ENCODE measurements at places on chromosomes 2 and 18.
A peak's percentile ranks its signal among the peaks of the same experiment; 100 is the strongest.

DNA sequence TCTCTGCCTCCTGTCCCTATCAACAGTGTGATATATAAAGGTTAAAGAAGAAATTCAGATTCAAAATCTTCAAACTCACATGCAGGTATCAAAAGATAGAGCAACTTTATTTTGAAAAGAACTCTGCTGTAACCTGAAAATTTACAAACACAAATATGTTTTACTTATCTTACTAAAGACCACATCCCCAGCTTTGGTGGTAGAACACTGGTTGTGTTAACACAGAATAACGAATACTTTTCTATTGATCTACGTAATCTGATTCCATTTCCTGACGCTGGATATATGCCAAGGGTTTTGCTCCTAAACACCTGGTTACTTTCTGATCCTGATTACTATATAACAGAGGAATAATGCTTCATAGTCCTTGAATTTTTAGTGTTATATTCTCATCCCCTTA, 23.1 kb upstream of the SLC39A10 start:
- no peak for DNase-seq

DNA sequence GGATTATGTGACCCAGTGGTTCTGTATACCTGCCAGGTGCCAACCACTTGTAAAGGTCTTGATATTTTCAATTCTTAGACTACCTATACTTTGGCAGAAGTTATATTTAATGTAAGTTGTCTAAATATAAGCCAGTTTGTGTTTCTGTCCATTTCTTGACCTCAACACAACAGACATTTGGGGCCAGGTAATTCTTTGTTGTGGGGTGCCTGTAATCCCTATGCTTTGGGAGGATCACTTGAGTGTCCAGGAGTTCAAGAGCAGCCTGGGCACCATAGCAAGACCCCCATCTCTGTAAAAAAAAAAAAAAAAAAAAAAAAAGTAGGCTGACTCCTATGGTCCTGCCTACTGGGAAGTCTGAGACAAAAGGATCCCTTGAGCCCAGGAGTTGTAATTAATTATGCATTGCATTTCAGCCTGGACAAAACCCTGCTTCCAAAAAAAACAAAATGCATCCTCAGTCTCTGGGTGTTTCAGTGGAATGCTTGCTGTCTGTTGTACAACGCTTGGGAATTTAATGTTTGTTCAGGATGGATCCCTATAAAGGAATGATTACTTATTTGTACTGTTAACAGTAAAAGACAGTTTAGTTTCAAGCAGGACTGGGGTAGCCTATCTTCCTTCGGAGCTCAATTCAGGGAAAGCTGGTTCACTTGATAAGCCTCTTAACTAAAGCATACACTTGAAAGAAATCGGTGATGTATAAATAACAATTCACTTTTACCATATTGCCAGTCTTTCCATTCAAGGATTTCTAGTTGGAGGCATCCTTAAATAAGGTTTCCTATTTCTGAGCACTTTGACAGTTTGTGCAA, 3.4 kb downstream of the RPS27A start:
- DNase-seq, result no peak

GRCh38 chr2:197035002-197035401, 108.5 kb upstream of the PGAP1 start:
- DNase-seq, result no peak

GRCh38 chr2:170157025-170157684, 20.8 kb upstream of the MYO3B start:
- no peak for DNase-seq

DNA sequence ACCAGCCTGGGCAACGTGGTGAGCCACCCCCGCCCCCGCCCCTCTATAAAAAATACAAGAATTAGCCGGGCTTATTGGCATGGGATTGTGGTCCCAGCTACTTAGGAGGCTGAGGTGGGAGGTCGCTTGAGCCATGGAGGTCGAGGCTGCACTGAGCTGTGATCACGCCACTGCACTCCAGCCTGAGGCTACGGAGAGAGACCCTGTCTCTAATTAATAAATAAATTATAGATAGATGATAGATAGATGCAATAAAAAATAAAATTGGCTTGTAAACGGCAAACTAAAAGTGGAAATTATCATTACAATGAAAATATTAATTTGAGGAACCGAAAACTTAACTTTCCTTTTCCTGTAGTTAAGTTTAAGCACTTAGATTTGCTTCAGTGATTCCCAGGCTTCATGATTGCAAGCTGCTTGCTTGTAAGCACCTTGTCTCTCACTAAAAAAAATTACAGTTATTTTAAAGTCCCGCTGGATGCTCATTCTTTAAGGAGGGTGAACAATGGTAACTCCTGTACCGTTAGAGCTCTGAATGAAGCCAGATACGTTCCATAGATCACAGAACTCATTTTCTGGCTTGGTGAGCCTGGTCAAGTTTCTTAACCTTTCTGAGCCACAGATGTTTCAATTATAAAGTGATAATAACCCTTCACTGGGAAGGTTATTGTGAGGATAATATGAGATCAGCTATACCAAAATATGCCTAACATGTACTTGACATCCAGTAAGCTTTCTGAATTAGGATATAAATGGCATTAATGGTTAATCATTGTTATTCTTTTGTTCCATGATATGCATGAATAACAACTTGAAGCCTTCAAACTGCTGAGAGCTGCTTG, 9.3 kb upstream of the NARS1 start:
- no peak for DNase-seq

DNA sequence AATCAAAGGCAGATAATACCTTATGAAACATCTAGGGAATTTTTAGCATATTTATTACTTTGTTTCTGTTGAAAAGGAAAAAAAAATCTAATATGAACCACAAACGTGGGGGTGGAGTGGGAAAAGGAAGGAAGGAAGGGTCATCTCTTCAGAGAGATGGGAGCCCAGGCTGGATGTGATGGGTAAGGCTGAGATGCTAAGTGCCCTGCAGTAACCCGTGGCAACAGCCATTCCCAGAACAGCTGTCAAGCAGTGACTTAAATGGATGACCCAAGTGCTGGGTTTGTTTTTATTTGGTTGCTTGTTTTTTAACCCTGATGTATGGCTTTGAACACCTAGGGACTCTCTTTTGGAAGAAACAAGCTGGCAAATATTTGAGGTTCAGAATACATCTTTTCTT, 50.7 kb upstream of the KLF7 start:
- no peak for DNase-seq

DNA sequence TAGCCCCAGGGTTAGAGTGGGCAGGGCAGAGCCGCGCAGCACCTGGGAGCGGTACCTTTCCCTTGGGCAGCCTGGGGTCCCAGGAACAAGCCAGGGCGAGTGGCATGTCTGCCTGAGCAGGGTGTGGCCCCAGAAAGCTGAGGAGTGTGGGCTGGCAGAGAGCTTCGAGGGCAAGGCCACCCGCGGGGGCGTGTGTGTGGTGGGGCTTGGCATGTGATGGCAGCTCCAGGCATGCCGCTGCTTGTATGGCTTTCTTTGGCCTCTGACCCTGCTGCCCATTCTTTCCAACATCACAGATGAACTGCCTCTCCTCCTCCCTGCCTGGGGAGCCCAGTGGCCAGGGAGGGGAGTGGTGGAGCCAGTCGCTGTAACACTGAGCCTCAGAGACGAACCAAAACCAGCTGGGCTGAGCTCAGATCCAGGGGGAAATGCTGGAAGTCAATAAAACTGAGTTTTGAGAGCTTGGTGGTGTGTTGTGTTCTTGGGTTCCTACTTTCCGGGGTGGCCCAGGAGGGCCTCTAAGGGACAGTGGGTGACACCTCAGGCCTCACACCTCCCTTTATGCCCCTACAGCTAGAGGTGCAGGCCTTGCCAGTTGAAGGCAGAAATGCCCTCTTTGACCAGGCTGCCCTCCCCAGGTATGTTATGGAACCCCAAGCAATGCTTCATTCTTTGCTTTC, 7.4 kb downstream of the DNAJB2 start:
- no peak for DNase-seq

- no peak for DNase-seq
Measured at GRCh38 chr18:48994044-48994651, 43.4 kb upstream of the SMAD7 start.

GRCh38 chr2:229273723-229274338, 2.7 kb upstream of the PID1 start:
- DNase-seq, result peak; percentile 12

DNA sequence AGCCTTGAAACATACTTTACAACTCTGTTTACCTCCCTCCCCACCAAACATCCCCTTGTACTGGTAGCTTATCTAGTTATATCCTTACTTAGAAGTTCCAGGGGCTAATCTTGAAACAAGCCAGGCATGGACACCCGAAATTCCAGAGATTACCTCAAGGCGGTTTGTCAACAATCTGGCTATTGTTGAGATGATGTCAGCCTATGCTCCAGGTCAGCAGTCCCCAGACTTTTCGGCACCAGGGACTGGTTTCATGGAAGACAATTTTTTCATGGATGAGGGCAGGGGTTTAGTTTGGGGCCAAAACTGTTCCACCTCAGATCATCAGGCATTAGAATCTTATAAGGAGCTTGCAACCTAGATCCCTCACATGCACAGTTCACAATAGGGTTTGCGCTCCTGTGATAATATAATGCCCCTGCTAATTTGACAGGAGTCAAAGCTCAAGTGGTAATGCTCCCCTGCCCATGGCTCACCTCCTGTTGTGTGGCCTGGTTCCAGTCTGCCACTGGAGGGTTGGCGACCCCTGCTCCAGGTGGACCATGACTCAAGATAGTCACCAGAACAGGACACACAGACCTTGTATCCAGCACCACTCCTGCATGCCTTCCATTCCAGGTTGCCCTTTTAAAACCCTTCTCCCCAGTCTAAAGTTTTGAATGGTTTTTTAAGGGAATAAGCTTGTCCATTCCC, 171.2 kb downstream of the SPAG16 start:
- no peak for DNase-seq

DNA sequence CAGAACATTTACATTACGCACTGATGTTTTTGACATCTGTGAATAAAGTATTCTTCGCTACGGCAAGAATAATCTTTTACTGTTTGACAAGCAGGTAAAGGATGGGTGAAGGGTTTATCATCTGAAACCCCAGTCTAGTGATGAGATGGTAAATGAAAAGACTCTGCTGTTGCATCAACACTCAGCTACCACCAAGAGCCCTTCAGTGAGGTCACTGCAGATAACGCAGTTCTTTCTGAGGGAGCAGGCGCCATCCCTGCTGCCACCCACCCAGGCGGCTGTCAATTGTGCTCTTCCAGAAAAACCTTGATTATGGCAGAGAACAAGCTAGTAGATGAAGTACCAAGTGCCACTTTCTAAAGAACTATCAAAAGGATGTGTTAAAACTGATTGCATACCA, 58.7 kb downstream of the ABCG8 start:
- no peak for DNase-seq

GRCh38 chr2:173048522-173048896, 27.1 kb upstream of the MAP3K20 start:
- DNase-seq, result no peak

- DNase-seq, result no peak
Measured at GRCh38 chr2:45786836-45787357, 135.4 kb downstream of the PRKCE start.

- DNase-seq, result no peak
Measured at GRCh38 chr2:59150217-59150849, 909.2 kb upstream of the FANCL start.

GRCh38 chr2:219626540-219626939, 890 bp upstream of the SLC4A3 start:
- no peak for DNase-seq

GRCh38 chr2:111250448-111251030, 129.8 kb downstream of the BCL2L11 start:
- DNase-seq, result no peak

DNA sequence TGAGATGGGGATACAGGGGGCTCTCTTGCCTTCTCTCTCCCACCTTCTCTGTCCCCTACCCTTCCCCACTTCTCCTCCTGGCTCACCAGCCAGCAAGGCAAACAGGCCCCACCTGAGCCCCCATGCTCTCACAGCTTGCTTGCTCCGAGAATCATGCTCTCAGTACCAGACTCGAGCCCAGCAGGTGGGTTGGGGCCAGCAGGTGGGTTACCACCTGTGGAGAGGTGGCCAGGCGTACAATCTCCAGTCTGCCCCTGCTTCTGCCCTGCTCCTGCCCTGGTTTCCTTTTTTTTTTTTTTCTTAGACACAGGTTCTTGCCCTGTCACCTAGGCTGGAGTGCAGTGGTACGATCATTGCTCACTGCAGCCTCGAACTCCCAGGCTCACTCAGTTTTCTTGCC, 214.5 kb downstream of the SH3RF3 start:
- no peak for DNase-seq

GRCh38 chr2:17460371-17461086, 57.7 kb downstream of the RAD51AP2 start:
- DNase-seq, result no peak

DNA sequence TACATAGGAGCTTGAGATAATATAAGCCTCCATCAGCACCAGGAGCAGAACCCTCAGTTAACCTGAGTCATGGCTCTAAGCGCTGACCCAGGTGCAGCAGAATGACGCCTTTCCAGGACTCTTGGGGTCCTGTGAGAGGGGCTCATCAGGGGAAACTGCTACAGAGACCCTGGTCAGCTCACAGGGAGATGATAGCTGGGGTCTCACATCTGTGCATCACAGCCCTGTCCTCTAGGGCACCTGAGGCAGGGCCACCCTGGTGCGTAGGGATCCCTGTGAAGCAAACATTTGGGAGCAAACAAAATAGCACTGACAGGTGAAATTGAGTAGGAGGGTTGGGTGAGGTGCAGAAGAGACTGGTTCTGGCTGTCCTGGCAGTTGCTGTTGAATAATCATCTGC, 219.2 kb downstream of the SH3RF3 start:
- DNase-seq, result no peak

DNA sequence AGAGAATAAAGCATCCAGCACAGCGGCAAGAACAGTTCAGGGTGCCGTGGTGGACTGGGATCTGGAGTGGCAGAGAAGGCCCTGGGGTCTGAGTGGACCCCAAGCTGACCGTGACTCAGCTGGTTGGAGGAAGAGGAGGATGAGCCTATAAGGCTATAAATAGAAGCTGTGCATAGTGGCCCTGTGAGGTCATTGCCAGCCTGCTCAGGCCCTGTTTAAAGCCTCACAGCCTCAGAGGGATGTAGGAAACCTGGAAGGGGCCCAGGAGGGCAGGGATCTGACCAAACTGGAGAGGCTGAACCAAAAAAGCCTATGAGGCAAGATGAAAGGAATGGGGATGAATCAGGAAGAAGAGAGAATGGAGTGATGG, 11.3 kb upstream of the DES start:
- no peak for DNase-seq

All from cerebellar nuclear complex (tissue), 1 donor.